Lower lobe of right lung (tissue), 2 donors: ENCODE measurements at places on chromosomes 5 and 9.

GRCh38 chr9:13817754-13818278 is 496.1 kb downstream of the NFIB start:
- DNase-seq = no peak
- no peaks in the 10 kb centered on the region for H3K36me3 ChIP-seq
- H3K4me3 ChIP-seq = no peak overlapping the region
- no peak overlapping the region for H3K27ac ChIP-seq
- H3K4me1 ChIP-seq = no peaks in the 10 kb centered on the region

- no peak overlapping the region for H3K27ac ChIP-seq
- H3K4me1 ChIP-seq = peaks cover 28% of the 10 kb centered on the region
- DNase-seq = no peak
Observed at GRCh38 chr5:31888564-31888963, 249.6 kb downstream of the PDZD2 start.

DNA sequence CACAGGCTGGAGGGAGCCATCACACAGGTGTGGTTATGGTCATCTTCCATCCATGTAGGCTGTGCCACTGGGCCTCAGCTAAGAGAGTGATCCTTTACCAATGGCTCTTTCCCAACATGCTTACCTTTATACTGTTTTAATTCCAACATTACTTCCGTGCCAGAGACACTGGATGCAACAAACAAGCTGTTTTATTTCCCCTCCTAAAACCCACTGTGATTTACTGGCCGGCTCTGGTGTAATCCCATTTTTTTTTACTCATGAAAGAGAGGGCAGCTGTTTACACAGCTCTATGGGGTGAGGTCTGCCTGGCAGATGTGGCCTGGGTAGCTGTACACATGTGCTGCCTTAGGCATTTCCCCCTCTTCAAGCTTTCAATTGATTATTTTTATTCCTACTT is 58.5 kb downstream of the MACROH2A1 start:
- no peak for DNase-seq
- H3K27me3 ChIP-seq = no peaks in the 10 kb centered on the region
- no peaks in the 10 kb centered on the region for H3K4me1 ChIP-seq
- H3K27ac ChIP-seq = no peak overlapping the region
- peaks cover 100% of the 10 kb centered on the region for H3K36me3 ChIP-seq
- H3K4me3 ChIP-seq = no peak overlapping the region

DNA sequence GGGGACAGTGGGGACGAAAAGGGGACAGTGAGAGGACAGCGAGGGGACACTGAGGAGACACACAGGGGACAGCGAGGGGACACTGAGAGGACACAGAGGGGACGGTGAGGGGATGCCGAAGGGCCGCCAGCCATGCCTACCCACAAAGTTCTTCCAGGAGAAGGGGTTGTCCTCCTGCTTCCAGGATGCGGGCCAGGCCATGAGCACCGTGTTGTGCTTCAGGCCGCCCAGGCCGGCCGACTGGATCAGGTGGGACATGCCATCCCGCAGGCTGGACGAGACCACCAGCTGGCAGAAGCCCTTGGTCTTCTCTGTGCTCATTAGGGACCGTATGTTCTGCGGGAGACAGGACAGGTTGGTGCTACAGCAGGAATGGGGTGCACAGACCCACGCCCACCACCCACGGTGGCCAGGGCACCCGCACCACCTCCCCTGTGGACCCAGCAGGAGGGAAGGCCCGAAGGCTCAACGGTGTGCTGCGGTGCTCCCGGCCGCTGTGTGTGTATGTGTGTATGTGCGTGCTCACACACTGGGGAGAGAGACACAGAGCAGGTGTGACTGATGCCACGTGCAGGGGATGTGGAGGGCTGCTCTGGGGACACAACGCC is 46.6 kb downstream of the SLC12A7 start:
- H3K4me1 ChIP-seq = no peaks in the 10 kb centered on the region
- H3K27me3 ChIP-seq = no peaks in the 10 kb centered on the region
- no peak for DNase-seq
- no peak overlapping the region for H3K27ac ChIP-seq
- peaks cover 67% of the 10 kb centered on the region for H3K36me3 ChIP-seq

- H3K27ac ChIP-seq = no peak overlapping the region
- H3K4me3 ChIP-seq = no peak overlapping the region
- H3K27me3 ChIP-seq = no peaks in the 10 kb centered on the region
- no peak for DNase-seq
Observed at GRCh38 chr9:128271112-128271511, 4.7 kb downstream of the GOLGA2 start.

GRCh38 chr9:106911951-106912350 is 49.0 kb downstream of the ZNF462 start:
- H3K4me3 ChIP-seq = no peak overlapping the region
- H3K27me3 ChIP-seq = no peaks in the 10 kb centered on the region
- no peak overlapping the region for H3K27ac ChIP-seq

GRCh38 chr5:150311015-150311692 is 8.4 kb upstream of the ARSI start:
- no peaks in the 10 kb centered on the region for H3K27me3 ChIP-seq
- no peak for DNase-seq
- no peaks in the 10 kb centered on the region for H3K36me3 ChIP-seq
- no peak overlapping the region for H3K27ac ChIP-seq
- no peak overlapping the region for H3K4me3 ChIP-seq

- H3K27ac ChIP-seq = no peak overlapping the region
- H3K27me3 ChIP-seq = peaks cover 11% of the 10 kb centered on the region
- peak; percentile 37 for DNase-seq
- no peaks in the 10 kb centered on the region for H3K36me3 ChIP-seq
- H3K4me3 ChIP-seq = no peak overlapping the region
Observed at GRCh38 chr9:134538856-134539566, 102.6 kb upstream of the COL5A1 start.

GRCh38 chr9:4365055-4365454 is 65.2 kb upstream of the GLIS3 start:
- H3K27me3 ChIP-seq = no peaks in the 10 kb centered on the region
- H3K36me3 ChIP-seq = no peaks in the 10 kb centered on the region
- H3K4me3 ChIP-seq = no peak overlapping the region
- H3K4me1 ChIP-seq = no peaks in the 10 kb centered on the region

GRCh38 chr5:143561219-143561618 is 157.7 kb upstream of the NR3C1 start:
- no peaks in the 10 kb centered on the region for H3K27me3 ChIP-seq
- peaks cover 21% of the 10 kb centered on the region for H3K4me1 ChIP-seq
- DNase-seq = no peak
- H3K27ac ChIP-seq = no peak overlapping the region
- H3K36me3 ChIP-seq = no peaks in the 10 kb centered on the region
- H3K4me3 ChIP-seq = no peak overlapping the region

DNA sequence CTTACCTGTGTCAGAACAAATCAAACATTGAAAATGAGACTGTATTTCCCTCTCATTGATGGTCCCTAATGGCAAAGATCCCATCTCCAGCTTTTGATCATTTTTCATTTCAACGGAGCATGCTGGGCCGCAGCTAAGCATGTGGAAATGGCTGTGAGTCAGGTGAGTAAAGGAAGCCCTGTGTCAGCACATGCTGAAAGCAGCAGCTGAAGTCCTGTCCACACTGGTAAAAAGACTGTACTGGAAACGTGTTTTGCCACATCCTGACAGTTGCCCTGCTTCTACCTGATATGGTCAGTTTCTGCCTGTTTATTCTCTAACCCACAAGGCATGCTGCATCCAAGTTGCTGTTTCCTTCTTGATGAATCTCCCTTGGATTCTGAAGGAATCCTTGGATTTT is 330.1 kb downstream of the EFNA5 start:
- no peak for DNase-seq
- no peaks in the 10 kb centered on the region for H3K27me3 ChIP-seq
- H3K4me3 ChIP-seq = no peak overlapping the region
- H3K36me3 ChIP-seq = no peaks in the 10 kb centered on the region

DNA sequence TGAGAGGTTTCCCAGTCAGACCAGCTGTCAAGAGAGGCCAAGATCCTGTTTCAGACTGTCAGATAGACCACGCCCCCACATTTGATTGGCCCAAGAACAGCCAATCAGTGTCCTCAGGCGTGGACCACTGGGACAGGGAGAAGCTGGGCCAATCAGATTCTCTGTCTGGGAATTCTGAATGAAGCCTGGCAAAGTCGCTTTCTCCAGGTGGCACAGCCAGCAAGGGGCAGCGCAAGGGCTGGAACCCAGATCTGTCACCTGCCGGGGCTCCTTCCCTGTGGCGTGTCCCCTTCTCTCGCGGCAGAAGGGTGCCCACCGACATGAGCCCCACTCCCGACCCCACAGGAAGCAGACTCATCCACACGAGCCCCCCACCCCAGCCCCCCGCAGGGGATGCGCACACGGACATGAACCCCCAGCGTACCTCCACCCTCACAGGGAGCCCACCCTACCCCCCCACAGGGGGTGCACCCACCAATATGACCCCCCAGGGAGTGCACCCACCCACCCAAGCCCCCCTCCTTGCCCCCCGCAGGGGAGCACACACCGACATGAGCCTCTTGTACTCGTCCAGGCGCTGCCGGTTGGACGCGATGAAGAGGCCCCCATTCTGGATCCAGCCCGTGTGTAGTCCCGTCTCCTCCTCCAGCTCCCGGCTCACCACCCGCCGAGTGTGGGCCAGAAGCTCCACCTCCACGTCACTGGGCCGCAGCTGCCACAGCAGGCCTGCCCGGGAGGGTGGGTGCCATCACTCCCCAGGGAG is 6.1 kb downstream of the SARDH start:
- no peaks in the 10 kb centered on the region for H3K36me3 ChIP-seq
- no peak overlapping the region for H3K27ac ChIP-seq
- DNase-seq = no peak
- H3K4me3 ChIP-seq = no peak overlapping the region
- peaks cover 11% of the 10 kb centered on the region for H3K27me3 ChIP-seq

- no peak overlapping the region for H3K27ac ChIP-seq
- H3K36me3 ChIP-seq = peaks cover 7% of the 10 kb centered on the region
- H3K4me3 ChIP-seq = no peak overlapping the region
- DNase-seq = no peak
- no peaks in the 10 kb centered on the region for H3K27me3 ChIP-seq
- H3K4me1 ChIP-seq = peaks cover 16% of the 10 kb centered on the region
Observed at GRCh38 chr5:150077996-150078801, 8.2 kb downstream of the CSF1R start.

- no peak overlapping the region for H3K4me3 ChIP-seq
- H3K4me1 ChIP-seq = no peaks in the 10 kb centered on the region
- H3K36me3 ChIP-seq = no peaks in the 10 kb centered on the region
- H3K27ac ChIP-seq = no peak overlapping the region
- H3K27me3 ChIP-seq = no peaks in the 10 kb centered on the region
Observed at GRCh38 chr5:159301466-159301865, 28.8 kb downstream of the IL12B start.
